ENCODE measurements at places on chromosomes 16 and 17. TPM values are rescaled to one million over a fixed set of nuclear protein-coding genes. Genes with fewer than 3 reads are reported as not detected.
A peak's percentile ranks its signal among the peaks of the same experiment; 100 is the strongest.

DNA sequence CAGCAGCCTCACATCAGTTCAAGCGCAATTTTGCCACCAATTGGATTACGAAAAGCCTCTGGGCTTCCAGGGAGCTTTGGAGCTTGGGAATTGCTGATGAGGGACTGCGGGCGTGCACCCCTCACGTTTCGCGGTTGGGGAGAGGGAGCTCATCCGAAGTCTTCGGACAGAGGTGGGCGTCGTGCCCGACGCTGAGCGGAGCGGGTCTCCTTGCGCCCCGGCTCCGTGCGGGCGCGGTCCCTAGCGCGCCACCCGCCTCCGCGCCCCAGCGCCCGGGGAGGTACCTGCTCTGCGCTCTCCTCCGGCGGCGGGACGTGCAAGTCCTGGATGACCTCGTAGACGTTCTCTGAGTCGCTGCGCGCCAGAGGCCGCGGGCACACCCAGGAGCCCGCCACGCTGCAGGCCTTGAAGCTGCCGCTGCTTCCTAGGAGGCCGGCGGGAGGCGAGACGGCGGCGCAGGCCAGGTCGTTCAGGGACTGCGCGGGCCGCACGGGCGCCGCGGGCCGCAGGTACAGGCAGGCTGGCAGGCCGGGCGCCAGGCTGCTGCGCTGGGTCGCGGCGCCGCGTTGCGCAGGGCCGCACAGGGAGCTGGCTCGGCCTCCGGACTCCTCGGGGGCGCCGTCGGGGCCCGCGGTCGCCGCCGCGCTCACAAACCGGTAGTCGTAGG, 3.2 kb downstream of the ARHGAP27 start:
- DNase-seq: peak; percentile 33

DNA sequence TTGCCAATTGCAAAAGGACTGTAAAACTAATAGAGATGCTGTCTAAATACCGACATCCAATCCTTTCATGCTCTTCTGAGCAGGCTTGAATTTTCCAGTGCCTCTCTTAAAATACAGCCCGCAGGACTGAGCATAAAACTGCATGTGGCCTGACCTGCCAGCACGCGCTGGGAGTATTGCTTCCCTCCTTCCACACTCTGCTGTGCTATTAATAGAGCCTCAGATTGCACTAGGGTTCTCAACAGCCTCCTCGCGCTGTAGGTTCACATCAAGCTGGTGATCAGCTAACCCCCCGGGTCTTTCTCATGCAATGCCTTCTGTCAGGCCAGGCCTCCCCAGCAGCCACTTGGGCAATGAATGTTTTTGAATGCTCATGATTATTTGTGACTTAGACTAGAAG, 14.2 kb upstream of the MSI2 start:
- no peak for DNase-seq

DNA sequence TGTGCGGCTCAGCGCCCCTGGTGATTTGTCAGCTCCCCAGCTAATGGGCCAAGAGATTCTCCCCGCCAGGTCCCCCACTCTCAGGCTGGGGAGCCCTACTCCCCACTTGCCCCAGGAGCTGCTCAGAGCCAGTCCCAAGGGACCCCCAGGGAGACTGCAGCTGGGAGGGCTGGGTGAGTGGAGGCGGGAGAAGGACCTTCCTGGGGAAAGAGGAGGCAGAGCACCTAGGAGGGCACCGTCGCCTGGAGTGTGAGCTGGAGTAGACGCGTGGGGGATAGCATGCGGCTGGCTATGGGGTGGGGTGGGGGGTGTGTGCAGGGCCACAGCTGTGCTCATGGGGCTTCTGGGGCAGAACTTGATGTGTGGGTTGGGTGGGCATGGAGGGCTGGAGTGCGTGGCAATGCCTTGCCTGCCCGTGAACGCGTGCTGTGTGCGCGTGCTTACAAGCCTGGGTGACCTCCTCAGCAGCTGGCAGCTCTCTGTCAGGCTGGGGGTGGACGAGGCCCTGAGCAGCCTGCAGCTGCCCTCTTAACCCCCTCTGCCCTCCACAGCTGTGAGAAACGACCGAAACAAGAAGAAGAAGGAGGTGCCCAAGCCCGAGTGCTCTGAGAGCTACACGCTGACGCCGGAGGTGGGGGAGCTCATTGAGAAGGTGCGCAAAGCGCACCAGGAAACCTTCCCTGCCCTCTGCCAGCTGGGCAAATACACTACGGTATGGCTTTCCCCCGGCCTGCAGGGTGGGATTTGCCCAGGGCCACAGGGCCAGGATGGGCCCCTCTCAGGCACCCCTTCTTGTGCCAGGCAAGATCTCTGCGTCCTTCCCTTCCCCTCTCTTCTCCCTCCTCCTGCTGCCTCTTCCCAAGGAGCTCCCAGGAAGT, 12.9 kb downstream of the GJD3 start:
- no peak for DNase-seq

- DNase-seq: no peak
Measured at GRCh38 chr17:45573924-45574770, 83.6 kb upstream of the PLEKHM1 start.

- DNase-seq: no peak
Measured at GRCh38 chr16:11699234-11699894, 31.1 kb downstream of the SNN start.

- no peak for DNase-seq
Measured at GRCh38 chr17:57354673-57355072, 98.3 kb downstream of the MSI2 start.

GRCh38 chr17:70517816-70518215, 348.5 kb downstream of the KCNJ2 start:
- no peak for DNase-seq

GRCh38 chr16:27959914-27960313, 103.6 kb downstream of the GSG1L start:
- no peak for DNase-seq

- DNase-seq: no peak
Measured at GRCh38 chr17:13004336-13004735, 13.5 kb downstream of the ELAC2 start.

DNA sequence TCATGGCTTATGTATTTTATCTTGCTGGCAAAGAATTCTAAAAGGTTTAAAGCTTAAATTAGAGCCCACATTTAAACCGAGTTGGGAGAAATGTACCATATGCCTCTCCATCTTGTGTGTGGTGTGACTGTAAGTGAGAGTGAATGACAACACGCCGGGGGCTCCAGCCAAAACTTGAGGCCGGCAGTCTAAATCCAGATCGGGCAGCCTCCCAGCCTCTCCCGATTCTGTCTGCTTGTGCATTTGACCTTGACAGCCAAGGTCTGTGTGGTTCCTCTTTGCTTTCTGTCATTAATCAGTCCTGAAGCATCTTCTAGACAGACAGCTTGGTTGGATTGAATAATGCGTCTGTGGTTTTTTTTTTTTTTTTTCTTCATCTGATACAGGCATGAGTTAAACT, 1093.2 kb upstream of the EEF2KMT start:
- DNase-seq: no peak

DNA sequence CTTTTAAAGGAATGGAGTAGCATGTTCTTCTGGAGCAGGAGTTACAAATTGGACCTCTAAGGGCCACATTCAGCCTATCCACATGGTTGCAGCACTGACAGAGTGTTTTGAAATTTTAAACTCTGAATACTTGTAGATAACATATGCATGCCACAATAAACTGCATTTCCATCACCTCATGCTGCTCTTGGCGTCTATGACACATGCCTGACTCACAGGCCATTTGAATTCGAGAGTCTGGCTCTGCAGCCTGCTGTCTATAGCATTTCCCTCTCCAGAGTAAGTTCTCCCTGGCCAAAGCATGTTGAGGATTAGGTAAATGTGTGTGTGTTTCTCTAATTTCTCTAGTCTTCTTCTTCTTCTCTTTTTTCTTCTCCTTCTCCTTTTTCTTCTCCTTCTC, 28.7 kb upstream of the MYOCD start:
- no peak for DNase-seq

DNA sequence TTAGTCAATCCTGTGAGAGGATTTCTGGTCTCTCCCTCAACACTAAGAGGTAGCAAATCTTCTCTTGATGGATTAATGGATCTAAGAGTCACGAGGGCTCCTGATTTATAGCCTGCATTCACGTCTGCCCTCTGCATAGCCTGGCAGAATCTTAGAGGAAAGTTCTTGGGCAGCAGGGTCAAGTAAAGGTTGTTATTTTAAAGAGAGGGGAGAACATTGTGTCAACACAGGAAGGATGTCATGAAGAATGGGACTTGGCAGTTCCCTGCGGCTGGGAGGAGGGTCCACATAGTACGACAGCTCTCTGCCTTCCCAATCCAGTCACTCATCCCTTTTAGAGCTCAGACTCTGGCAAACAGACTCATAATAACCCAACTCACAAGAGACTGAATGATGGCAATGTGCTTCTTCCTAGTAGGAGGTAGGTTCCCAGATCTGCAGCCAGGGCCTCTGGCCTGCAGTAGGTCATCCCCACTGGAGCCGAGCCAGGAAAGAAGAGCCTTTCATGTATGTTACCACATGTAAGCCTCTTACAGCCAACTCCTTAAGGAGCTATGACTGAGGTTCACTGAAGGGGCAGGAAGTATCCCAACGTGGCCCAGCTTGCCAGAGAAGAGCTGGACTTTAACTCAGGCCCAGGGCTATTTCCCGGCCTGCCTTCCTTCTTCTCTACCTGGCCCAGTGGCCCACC, 25.4 kb upstream of the RPTOR start:
- DNase-seq: no peak

DNA sequence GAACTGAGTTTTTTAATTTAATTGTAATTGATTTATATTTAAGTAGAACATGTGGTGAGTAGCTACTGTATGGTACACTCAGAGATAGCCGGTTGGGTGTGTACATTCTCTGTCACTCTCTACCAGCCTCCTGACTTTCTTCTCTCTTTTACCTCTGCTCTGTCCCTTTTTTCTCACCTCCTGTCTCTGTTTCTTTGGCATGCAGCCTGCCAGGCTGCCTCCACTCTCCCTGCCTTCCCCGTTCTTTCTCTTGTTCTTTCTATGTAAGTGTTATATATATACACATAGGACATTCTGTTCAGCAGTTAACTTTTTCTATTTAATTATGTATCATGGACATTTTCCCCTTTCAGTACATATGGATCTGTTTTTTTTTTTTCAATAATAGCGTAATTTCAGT, 50.8 kb downstream of the MRTFB start:
- DNase-seq: no peak

DNA sequence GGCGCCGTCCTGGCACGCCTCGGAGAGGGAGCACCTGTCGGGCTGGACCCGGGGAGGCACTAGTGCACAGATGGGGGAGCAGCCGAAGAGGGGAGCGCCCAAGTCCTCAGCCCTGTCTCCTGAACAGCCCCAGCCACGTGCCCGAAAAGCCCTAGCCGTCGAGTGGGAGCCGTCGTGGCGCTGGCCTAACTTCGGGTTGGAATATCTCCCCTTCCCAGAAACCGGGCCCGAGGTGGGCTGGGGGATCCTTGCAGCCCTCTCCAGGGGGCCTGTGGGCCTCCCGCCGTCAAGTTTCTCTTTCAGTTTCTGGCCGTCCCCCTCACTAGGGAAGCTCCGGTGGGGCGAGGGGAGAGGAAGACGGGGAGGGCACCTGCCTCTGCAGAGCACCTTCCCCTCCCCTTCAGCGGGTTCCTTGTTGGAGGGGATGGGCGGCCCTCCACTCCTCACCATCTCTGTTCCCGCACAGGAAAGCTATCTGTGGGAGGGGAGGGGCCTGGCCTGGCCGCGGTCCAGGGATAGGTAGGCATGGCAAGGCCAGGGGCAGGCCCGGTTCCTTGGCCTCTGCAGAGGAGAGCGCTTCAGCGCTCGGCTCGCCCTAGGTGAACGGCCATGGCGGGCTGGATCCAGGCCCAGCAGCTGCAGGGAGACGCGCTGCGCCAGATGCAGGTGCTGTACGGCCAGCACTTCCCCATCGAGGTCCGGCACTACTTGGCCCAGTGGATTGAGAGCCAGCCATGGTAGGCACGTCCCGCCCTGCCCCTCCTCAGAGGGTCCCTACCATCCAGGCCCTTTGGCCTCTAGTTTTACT, 709 bp downstream of the STAT5A start:
- peak; percentile 73 for DNase-seq

GRCh38 chr17:36931697-36932382, 5.4 kb upstream of the LHX1 start:
- DNase-seq: no peak

DNA sequence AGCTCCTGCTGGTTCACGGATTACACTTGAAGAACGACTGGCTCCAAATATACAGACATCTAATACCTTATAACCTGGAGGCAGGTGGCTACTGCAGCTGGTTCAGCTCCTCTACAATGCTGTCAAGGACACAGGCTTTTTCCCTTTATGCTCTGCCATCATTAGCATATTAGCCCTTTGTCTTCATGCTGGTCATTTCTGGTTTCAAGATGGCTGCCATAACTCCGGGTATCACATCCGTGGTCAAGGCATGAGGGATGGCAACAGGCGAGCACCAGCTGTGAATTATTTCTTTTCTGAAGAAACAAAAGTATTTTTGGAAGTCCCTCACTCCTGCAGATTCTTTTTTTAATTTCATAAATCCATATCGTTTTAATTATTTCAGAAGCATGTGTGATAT, 124.3 kb upstream of the MED13 start:
- DNase-seq: no peak

GRCh38 chr16:66446737-66447136, 19.6 kb downstream of the BEAN1 start:
- no peak for DNase-seq

GRCh38 chr17:57853695-57854094, 3.9 kb upstream of the MRPS23 start:
- DNase-seq: no peak

DNA sequence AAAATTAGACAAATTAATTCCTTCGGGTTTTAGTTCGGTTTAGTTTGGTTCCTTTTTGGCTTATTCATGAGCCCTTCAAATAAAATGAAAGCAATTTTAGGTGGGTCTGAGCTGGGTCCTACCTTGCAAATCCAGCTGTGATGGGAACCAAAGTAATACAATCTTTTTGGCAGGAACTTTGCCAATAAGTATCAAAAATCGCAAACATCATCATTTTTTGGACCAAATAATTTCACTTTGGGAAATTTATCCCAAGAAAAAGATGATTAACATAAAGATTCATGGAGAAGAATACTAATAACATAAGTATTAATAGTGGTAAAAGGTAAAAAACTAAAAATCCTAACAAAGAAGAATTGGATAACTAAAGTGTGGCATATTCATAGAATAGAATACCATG, 67.8 kb upstream of the MYOCD start:
- DNase-seq: no peak

- no peak for DNase-seq
Measured at GRCh38 chr16:79305074-79305473, 295.5 kb downstream of the MAF start.

- no peak for DNase-seq
Measured at GRCh38 chr17:534071-534691, 180.5 kb downstream of the VPS53 start.

GRCh38 chr17:70238646-70239045, 69.3 kb downstream of the KCNJ2 start:
- no peak for DNase-seq

GRCh38 chr17:17035490-17035889, 6.8 kb upstream of the MPRIP start:
- no peak for DNase-seq

Gene ADORA2B
- total RNA-seq: 4.2 TPM

Gene KRTAP4-4
- total RNA-seq: not detected

Gene C17orf78
- not detected for total RNA-seq

Gene KRT14
- not detected for total RNA-seq

Gene UBE2G1
- 65.6 TPM for total RNA-seq

Gene NPTX1
- 2.5 TPM for total RNA-seq

Gene ZNF594
- total RNA-seq: 17.2 TPM

Gene SETD6
- 19.1 TPM for total RNA-seq

Gene CCDC200
- total RNA-seq: 0.45 TPM

Gene TMC5
- total RNA-seq: not detected

Gene CD300H
- not detected for total RNA-seq

Gene WNT9B
- not detected for total RNA-seq

All from activated naive CD8-positive, alpha-beta T cell treated with anti-CD3 and anti-CD28 coated beads, Interleukin-2, amount 10 ng/mL, durations not matched to agents 7 days and 5 days (primary cell).